Urinary bladder (tissue), 4 donors: ENCODE measurements at places on chromosomes 7 and 10. TPM values are rescaled to one million over a fixed set of nuclear protein-coding genes. Genes with fewer than 3 reads are reported as not detected.

The TET1 gene
- polyA plus RNA-seq, result 0.53 TPM

GRCh38 chr10:25059990-25060389 is 43.6 kb downstream of the THNSL1 start:
- no peak for DNase-seq

The DPP6 gene
- 1.2 TPM for polyA plus RNA-seq

The GOLGA7B gene
- polyA plus RNA-seq, result 0.56 TPM

The ELN gene
- polyA plus RNA-seq, result 191 TPM

- DNase-seq, result no peak
These were observed 16.9 kb upstream of the DYNC1I1 start for GRCh38 chr7:95755277-95755934.

GRCh38 chr10:26890956-26891355 is 30.2 kb upstream of the ABI1 start:
- DNase-seq, result no peak

- no peak for DNase-seq
These were observed 22.6 kb upstream of the TSPAN13 start for GRCh38 chr7:16730937-16731336.

DNA sequence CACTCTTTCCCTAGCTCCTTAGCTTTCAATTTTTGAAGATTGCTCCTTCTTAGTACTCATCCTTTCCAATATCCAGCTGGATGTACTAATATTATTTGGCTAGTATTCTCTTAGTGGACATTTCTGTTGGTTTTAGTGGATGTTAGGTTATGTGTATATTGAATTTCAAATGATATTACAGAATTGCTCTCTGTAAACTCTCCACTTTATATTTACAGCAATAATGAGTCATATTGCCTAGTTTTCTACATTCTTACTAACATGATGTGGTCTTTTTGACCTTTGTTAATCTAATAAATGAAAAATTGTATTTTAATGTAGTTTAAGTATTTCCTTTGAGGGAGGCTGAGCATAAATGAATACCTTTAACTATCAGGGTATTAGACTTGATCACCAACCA is 69.4 kb downstream of the BICC1 start:
- no peak for DNase-seq

GRCh38 chr10:124719213-124719851 is 24.8 kb downstream of the FAM53B start:
- no peak for DNase-seq

GRCh38 chr10:58488921-58489320 is 23.8 kb upstream of the BICC1 start:
- no peak for DNase-seq

DNA sequence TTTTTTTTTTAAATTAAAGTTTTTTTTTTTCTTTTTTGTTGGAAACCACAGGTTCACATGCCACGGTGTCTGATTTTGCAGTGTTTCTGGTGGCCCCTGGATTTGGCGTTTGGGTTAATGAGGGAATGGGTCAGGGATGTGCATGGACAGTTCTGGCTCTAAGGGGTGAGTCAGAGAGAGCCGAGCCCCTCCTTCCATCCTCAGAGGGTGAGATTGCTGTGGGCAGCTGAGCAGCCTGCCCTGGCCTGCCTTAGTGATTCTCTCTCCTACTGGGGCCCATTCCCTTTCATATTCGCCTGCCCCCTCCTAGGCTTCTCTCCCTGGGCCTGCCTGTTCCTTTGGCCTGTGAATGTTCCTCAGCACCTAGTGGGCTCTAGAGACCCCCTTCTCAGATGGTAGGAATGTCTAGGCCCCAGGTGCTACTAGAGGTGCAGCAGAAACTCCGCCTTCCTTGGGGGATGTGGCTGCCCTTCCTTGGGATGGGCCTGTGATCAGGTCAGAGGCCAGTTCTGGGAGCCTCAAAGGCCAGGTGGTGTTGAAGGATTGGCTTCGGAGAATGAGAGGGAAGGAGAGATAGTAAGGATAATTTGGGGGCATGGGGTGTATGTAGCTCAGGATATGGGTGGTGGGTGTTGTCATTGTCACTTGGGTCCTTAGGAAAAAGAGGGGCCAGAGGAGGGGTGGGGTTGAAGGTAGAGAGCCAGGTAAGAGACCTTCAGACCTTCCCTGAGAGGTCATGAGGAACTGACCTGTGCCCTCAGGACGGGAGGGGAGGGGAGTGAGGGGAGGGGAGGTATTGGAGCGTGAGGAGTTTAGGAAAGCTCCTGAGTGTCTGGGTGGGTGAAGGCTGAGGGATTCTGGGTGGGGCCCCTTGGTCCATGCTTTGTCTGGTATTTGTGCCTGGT is 19.8 kb downstream of the TSPAN14 start:
- no peak for DNase-seq
